ENCODE measurements at places on chromosomes 4 and X.

GRCh38 chr4:88897180-88897579 lies 159.8 kb downstream of the FAM13A start:
- peaks cover 2% of the 10 kb centered on the region for H3K27me3 ChIP-seq
- no peaks in the 10 kb centered on the region for H3K4me1 ChIP-seq
- no peak overlapping the region for H3K4me3 ChIP-seq
- no peak for DNase-seq
- H3K36me3 ChIP-seq: peaks cover 3% of the 10 kb centered on the region

- H3K27ac ChIP-seq: no peak overlapping the region
- no peaks in the 10 kb centered on the region for H3K36me3 ChIP-seq
- H3K4me1 ChIP-seq: no peaks in the 10 kb centered on the region
- DNase-seq: no peak
These were observed 195.0 kb upstream of the CLNK start for GRCh38 chr4:10879411-10880110.

DNA sequence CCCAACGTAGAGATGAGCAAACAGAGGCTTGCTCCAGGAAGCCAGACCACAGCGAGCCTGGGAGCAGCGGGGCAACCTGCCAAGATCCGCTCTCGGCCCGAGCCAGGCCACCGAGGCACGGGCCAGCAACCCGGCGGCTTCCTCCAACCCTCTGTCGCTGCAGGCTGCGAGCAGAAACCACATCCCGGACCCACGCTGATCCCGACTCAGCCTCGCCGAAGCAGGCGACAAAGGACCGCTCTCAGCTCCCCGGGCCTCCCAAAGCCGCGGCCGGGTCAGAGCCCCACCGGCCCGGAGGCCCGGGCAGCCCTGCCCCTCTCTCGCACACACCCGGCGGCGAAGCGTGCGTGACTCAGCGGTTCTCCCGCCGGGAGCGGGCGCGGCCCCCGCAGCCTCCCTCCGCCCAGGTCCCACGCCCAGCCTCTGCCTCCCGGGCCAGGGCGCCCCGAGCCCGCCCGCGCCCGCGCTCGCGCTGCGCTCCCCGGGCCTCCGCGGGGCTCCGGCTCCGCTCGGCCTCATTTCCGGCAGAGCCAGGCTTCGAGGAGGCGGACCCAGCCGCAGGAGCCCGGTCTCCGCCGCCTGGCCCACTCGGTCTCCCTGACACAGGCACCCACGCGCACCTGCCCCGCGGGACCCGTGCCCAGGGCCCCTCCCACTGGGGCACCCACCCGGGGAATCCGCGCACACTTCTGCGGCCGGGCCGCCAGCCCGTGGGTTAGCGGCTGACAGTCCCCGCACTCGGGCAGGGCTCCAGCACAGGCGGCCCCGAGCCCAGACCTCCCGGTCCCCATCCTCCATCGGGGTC lies 1.7 kb downstream of the PPP2R2C start:
- peaks cover 7% of the 10 kb centered on the region for H3K4me1 ChIP-seq
- H3K36me3 ChIP-seq: no peaks in the 10 kb centered on the region
- H3K4me3 ChIP-seq: no peak overlapping the region
- no peak overlapping the region for H3K27ac ChIP-seq

DNA sequence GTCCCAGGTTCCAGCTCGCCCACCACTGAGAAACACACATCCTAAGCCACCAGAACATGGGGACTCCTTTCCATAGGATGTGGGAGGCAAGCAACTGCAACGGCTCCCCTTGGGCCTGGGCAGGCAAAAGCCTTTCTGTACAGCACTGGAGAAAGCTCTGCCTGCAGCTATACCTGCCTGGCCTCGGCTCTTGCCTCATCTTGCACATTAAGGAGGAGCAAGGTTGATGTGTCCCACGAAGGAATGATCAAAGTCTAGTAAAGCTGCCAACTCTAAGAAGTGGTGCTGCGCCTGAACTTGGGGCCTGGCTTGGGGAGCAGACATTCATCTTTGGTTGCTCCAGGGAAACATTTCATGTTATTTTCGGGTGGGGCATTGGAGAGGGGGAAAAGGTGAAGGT lies 19.6 kb downstream of the CCNG2 start:
- no peak for DNase-seq
- peaks cover 2% of the 10 kb centered on the region for H3K27me3 ChIP-seq

- no peaks in the 10 kb centered on the region for H3K27me3 ChIP-seq
- H3K4me3 ChIP-seq: no peak overlapping the region
- H3K36me3 ChIP-seq: no peaks in the 10 kb centered on the region
- no peak overlapping the region for H3K27ac ChIP-seq
These were observed 1062.5 kb downstream of the ADGRL3 start for GRCh38 chr4:62262676-62263075.

- no peaks in the 10 kb centered on the region for H3K27me3 ChIP-seq
- H3K36me3 ChIP-seq: no peaks in the 10 kb centered on the region
- H3K27ac ChIP-seq: no peak overlapping the region
- no peak overlapping the region for H3K4me3 ChIP-seq
- peaks cover 11% of the 10 kb centered on the region for H3K4me1 ChIP-seq
- no peak for DNase-seq
These were observed 27.5 kb downstream of the RUFY3 start for GRCh38 chr4:70749313-70749712.

- H3K27ac ChIP-seq: no peak overlapping the region
- H3K27me3 ChIP-seq: no peaks in the 10 kb centered on the region
- peaks cover 5% of the 10 kb centered on the region for H3K36me3 ChIP-seq
- no peak overlapping the region for H3K4me3 ChIP-seq
- DNase-seq: no peak
These were observed 8.4 kb upstream of the MAB21L2 start for GRCh38 chr4:150573534-150573933.

Data from activated CD4-positive, alpha-beta memory T cell treated with anti-CD3 and anti-CD28 coated beads for 36 hours (primary cell).